ENCODE measurements at places on chromosomes 7 and 10.

DNA sequence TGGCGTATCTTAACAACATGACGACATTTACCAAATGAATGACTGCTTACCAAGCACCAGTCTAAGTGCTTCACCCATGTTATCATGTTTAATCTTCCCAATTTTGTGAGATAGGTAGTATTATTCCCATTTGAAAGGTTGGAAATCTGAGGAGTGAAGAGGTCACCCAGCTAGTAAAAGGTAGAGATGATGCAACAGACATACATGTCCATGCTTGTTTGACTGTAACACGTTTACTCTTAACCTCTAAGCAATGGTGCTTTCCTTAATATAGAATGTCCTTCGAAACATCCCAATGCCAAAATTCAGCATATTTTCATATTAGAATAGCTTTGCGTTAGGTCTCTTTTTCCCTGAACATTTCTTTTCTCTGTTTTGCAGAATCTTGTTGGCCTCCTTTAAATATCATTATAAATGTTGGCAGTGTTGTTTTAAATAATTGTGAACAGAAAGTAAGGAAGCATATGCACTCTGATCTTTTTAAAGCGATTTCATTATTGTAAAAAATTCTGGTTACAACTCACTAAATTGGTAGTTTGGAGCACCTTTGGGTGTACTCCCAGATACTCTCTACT lies 722.8 kb downstream of the AUTS2 start:
- no peak for DNase-seq

GRCh38 chr7:105107458-105107857 lies 93.5 kb downstream of the KMT2E start:
- DNase-seq, result no peak

GRCh38 chr7:1937252-1937605 lies 267.2 kb downstream of the ELFN1 start:
- no peak for DNase-seq

GRCh38 chr7:30836991-30837390 lies 65.8 kb downstream of the MINDY4 start:
- DNase-seq, result no peak

GRCh38 chr7:15341817-15342216 lies 220.0 kb downstream of the AGMO start:
- no peak for DNase-seq

DNA sequence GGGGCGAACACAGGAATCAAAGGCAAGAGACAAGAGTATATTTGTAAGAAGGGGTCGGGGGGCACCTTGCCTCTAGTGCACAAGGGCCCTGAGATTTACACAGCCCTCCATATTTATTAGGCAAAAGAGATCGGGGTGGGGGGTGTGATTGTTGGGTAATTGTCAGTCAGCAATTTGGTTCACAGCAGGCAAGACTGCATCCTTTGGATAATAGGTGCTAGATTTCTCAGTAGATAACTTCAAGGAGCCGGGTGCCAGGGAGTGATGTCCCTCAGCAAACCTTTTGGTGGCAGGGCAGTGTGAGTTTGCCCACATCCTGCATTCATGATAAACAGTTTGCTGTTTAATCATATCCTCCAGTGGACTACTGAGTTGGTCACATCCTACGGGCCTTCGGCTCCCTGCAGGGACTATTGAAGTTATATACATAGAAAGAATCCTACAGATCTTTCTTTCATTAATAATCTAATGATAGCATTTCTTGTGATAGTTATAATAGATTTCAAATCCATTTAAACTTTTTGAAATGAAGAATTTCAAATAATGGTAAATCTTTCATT lies 178.5 kb downstream of the GNAI1 start:
- DNase-seq, result no peak

GRCh38 chr10:60728056-60728455 lies 50.2 kb upstream of the CDK1 start:
- DNase-seq, result no peak

- no peak for DNase-seq
Measured at GRCh38 chr10:93993414-93993781, 333 bp upstream of the PLCE1 start.

DNA sequence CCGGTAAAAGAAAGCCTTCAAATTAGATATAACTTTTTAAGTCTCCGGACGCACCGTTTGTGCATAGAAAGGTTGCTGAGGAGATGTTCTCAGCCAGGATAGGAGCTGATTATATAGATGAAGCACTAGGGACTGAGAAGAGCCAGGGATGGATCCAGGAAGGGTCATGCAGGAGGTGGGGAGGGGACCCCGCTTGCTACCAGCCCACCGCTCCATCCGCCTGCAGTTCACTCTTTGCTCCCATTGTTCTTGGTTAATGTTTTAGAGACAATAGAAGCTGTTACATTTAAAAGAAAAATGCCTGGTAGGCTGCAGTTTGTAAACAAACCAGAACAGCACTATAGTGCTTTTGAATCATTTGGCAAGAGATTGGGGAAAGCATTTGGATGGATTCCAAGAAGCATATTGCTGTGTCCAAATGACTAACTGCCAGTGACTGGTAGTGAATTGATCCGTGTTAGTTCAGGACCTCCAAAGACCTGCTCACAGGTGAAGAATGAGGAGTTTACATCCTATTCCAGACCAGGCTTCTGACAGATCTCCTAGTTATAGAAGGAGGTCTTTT lies 175.9 kb upstream of the TAC1 start:
- peak; percentile 51 for DNase-seq

DNA sequence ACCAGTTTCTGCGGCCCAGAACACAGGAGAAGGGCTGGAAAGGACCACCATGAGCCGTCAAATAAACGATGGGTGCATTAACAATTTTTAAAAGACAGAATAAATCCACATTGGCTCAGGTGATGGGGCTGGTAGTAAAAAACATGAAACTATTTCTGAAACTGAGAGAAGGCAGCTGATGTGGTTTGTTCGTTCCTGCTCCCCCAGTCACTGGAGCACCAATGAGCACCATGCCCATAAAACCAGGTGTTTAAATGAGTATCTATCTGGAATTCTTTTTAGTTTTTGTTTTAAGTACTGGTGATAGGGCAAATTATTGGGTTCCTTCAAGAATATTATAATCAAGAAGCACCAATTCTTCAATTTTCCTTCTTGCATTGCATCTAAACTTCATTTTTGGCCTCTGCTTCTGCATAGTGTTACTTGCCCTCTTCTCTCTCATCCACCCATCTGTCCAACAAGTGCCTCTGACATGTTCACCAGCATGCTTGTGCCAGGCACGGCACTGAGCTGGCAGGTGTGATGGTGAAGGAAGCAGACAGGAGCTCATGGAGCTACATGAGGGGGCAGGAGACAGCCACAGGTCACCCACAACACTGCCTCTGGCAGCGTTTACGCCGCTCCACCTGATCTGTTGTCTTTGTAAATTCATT lies 65.5 kb downstream of the LARP4B start:
- no peak for DNase-seq
